Osteocyte (in vitro differentiated cells): ENCODE measurements at places on chromosomes 4 and X. TPM values are rescaled to one million over a fixed set of nuclear protein-coding genes. Genes with fewer than 3 reads are reported as not detected.
A peak's percentile ranks its signal among the peaks of the same experiment; 100 is the strongest.

Gene CYTL1
- total RNA-seq, result 82.4 and 86.8 TPM in 2 replicates

Gene MAGEA2
- not detected in 2 replicates for total RNA-seq

GRCh38 chr4:187744911-187745310, 250.7 kb upstream of the ZFP42 start:
- H3K4me3 ChIP-seq, result no peak overlapping the region
- no peaks in the 10 kb centered on the region for H3K27me3 ChIP-seq
- H3K4me1 ChIP-seq, result no peaks in the 10 kb centered on the region
- no peak overlapping the region for H3K27ac ChIP-seq

GRCh38 chrX:119942831-119943184, 743 bp downstream of the NKAP start:
- peak overlapping the region; percentile 92 for H3K27ac ChIP-seq
- H3K4me1 ChIP-seq, result peaks cover 16% of the 10 kb centered on the region
- DNase-seq, result no peak

DNA sequence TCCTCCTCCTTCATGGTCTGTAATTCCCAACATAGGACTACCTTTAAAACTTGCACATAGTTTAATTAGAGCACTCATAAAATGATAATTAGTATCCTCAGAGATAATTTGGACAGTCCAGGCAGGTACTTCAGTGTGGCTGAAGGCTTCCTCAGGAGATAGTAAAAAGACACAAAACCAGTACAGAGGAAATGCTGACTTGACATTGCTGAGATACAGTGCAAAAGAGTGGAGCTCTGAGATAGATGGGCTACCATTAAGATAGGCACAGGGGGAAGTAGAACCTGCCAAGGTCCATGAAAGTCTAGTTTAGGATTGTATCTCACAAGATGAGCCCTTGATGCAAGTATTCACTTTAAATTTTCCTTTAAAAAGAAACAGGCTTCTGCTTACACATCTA, 91.0 kb downstream of the USP9X start:
- no peaks in the 10 kb centered on the region for H3K27me3 ChIP-seq
- H3K4me1 ChIP-seq, result peaks cover 4% of the 10 kb centered on the region
- peaks cover 6% of the 10 kb centered on the region for H3K36me3 ChIP-seq
- H3K4me3 ChIP-seq, result no peak overlapping the region
